ENCODE measurements at places on chromosomes 6 and 20.
A peak's percentile ranks its signal among the peaks of the same experiment; 100 is the strongest.

DNA sequence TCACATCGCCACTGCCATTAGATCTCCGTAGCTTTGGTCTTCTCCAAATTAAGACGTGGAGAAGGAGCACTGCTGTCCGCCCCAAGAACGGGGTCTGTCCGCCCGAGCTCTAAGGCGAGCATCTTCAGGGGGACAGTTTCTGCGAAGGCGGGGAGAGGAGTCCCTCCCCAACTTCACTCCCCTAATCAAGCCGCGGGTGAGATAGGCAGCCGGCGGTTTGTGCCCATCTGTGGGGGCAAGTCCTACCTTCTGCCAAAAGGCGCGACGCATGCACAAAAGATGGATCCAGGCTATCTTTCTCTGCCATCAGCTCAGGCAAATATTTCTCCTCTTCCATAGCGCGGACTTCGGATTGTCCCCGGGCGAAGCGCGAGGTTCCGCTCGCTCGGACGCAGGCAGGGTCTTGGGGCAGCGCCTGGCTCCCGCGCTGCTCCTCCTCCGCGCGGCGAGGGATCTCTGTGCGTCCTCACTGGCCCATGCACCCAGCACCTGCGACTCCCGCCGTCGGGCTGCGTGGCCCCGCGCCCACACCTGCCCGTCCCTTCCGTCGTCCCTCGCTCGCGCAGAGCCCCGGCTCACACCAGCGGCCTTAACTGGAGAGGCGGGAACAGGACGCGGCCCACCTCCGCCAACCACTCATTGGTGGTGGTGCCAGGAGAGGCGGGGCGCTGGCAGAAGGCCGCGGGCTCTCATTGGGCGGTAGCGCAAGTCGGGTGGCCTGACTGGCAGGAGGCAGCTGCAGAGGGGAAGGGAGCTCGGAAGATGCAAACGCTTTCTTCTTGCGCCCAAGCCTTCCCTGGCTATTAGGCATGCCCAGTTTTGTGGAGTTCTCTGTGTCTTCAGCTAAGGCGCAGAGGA lies at the start of gene KHDRBS2:
KHDRBS2 (minus strand) TSS at position 614 of the 858 bp plus-strand sequence.
- peak; percentile 83 for DNase-seq

GRCh38 chr6:86595641-86596040 lies 341.7 kb upstream of the HTR1E start:
- no peak for DNase-seq

DNA sequence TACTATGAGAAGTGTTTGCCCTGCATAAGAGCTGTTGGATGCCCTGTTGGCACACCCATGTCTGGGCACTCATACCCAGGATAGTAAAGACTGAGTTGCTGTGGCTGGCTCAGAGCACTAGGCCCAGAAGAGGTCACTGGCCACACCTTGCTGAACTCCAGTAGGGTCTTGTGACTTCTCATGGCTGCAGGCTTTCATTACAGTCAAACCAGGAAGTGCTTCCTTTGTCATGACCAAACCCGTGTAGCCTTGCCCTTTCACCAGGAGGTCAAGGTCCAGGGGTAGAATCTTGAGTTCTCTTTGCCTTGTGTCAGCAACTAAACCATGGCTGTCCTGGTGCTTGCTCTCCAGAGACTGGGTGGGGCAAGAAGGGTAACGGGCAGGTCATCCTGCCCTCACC lies 49.5 kb downstream of the CD164 start:
- DNase-seq: no peak

DNA sequence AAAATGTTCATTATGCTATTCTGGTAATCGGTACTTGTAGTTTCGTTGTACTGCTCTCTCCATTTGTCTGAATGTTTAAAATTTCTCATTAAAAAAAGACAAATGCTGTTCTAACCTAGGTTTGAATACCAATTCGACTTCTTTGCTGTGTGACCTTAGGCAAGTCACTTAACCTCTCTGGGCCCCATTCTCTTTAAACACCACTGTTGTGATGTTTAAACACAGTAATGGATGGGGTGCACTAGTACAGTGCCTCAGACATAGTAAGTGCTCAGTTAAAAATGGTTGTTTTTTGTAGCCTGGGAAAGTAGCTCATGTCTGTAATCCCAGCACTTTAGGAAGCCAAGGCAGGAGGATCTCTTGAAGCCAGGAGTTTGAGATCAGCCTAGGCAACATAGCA lies 138.5 kb downstream of the MRPL14 start:
- no peak for DNase-seq

- no peak for DNase-seq
Observed at GRCh38 chr20:11989018-11989771, 71.5 kb downstream of the BTBD3 start.

DNA sequence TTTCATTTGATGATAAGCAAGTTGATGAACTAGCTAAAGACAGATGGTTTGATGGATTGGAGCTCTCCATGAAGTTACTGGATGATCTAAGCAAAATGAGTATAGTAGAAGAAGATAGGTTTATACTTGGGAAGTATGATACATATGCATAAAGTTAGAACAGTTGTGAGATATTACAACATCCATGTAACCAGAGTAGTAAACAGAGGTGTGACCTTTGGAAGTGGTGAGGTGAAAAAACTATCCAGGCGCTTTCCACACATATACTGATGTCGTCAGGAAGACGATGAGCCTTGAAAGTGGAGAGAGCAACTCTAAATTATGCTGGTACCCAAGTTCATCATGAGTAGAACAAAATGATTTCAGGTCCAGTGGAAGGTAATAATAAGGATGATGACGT lies 271.0 kb downstream of the PTPRK start:
- no peak for DNase-seq

DNA sequence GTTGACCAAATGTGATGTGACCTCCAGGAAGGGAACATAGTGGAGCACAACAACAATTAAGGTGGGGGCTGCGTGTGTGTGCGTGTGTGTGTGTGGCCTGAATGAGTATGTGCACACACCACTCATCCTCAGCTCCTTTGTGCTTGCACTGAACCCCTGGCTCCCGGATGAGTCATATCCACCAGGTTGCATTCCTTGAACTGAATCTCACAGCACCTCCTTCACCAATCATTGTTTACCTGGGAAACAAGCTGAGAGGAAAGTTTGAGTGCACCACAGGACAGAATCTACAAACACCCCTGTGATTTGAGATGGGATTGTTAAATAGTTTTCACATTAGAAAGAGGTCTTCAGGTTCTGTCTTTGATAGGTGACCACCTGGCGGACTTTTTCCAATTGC lies 33.7 kb upstream of the GPR6 start:
- no peak for DNase-seq

- no peak for DNase-seq
Observed at GRCh38 chr20:21399005-21399475, 1.7 kb upstream of the NKX2-4 start.

DNA sequence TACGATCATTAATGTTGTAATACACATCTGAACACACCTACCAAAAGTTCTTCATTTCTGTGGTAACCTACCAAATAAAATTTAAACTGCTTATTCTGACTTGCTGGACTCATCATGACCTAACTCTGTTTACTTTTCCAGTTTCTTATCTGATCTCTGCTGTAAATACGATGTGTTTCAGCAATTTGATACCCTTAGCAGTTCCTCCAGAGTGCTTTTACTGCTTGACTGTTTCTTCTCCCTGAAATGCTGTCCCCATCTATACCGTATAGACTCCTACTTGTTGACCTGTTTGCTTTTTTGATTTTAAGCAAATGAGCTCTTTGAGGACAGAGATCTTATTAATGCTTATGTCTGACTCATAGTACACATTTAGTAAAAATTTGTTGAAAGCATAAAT lies 119.5 kb downstream of the SCAF8 start:
- no peak for DNase-seq

DNA sequence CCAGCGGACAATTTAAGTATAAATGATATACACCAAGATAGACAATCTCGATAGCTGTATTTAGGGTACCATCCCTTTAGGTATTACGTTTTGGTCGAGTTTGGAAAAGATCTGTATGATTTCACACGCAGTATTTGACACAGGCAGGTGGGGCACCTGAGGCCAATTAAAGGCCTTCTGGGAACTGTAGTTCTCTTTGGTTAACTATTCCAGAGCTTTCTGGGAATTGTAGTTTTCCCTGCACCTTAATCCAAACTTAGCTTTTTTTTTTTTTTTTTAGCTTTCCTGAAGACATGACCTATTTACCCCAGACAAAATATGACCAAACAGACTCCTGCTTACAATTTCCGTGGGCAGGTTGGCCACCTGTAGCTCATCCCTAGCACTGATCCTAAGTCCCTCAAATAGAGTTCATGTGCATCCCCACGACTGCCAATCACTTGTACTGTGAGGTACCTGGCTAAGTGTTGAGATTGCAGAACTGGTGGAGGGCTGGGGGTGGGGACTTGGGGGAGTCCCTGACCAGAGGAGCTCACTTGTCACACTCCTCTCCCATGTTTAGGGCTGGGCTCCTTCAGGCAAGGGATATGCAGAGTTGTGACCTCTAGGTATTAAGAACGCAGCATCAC lies 999 bp upstream of the EHMT2 start:
- DNase-seq: no peak

- DNase-seq: no peak
Observed at GRCh38 chr20:43825581-43825980, 89.1 kb upstream of the TOX2 start.

DNA sequence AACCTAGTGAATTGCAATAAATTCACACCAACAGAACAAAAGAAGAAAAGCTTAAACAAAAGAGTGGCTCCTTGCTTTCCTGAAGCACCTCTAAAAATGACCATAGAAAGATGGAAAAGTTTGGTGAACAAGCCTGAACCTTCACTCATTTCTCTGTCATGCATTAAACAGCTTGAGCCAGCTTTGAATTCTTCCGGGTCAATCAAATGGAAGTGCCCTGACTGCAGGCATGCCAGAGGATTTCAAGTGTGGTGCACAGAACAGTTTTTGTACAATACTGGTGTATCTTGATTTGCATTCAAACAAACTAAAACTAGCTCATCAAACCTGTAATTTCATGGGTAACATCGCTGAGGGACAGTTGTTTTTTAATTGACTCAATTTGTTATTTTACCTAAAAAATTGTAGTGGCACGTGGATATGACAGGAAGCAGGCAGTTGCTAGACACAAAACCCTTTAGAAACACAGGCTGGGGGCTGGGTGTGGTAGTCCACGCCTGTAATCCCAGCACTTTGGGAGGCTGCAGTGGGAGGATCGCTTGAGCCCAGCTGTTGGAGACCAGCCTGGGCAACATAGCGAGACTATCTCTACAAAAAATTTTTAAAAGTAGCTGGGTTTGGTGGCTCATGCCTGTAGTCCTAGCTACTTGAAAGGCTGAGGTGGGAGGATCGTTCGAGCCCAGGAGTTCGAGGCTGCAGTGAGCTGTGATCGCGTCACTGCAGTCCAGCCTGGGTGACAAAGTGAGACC lies 9.1 kb downstream of the CASS4 start:
- no peak for DNase-seq

GRCh38 chr6:163291622-163292021 lies 122.9 kb upstream of the QKI start:
- DNase-seq: no peak

DNA sequence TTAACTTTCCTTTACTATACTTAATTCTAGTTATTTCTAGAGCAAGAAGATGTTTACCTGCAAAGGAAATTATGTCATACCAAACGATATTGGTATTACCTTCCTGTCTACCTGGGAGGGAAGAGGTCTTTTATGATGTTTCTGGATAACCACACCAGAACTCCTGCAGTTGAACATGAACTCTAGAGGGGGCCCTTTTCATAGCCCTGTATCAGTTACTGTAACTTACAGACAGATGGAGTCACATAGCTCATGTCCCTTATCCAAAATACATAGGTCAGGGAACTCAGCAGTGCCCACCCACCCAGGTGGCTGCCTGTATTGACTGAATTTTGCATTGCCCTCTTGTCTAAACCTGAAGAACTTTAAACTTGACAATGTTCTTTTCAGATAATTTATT lies 35.1 kb upstream of the MYL9 start:
- no peak for DNase-seq

- no peak for DNase-seq
Observed at GRCh38 chr6:139567095-139567494, 192.6 kb upstream of the CITED2 start.

GRCh38 chr20:61925555-61926252 lies 140.0 kb downstream of the TAF4 start:
- no peak for DNase-seq

- no peak for DNase-seq
Observed at GRCh38 chr20:44423480-44423879, 52.2 kb upstream of the TTPAL start.

GRCh38 chr6:32905078-32905477 lies 35.8 kb downstream of the HLA-DMB start:
- DNase-seq: no peak

DNA sequence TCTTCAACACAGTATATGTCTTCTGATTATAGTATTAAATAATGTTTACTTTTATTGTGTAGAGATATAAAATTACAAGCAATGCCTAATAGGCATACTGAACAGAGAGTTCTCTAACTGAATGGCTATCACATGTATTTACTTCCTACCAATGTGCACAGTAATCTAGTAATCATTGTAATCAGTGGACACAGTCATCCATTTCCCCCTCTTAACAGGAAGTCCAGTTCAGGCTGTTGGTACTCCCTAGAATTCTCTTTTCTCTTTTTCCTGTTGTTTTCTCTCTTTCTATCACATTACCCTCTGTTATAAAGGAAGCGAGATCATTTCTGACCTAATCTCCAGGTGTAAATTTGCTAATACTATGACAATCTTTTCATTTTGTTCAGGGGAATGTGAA lies 172.5 kb downstream of the HTR1B start:
- DNase-seq: no peak

DNA sequence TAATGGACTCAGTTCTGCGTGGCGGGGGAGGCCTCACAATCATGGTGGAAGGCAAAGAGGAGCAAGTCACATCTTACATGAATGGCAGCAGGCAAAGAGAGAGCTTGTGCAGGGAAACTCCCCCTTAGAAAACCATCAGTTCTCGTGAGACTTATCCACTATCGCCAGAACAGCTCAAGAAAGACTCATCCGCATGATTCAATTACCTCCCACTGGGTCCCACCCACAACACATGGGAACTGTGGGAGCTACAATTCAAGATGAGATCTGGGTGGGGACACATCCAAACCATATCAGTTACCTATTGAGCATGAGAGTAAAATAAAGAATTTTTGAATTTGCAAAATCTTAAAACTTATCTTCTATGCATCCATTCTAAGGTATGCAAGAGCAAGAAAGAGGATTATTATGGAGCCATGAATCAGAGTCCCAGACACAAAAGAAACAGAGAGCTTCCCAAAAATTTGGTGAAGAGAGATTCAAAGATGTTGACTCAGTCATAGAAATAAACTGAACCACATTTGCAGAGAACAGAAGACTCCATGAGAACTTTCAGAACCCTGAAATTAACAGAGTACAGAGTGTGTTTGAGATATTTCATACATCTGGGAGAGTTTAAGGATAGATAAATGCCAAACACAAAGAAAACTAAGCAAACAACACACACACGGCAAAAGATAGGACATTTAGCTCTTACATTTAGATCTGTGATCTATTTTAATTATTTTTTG lies 17.1 kb upstream of the MOXD1 start:
- no peak for DNase-seq

GRCh38 chr20:48395816-48396546 lies 431.8 kb downstream of the PREX1 start:
- DNase-seq: no peak

All from inflammatory macrophage treated with lipopolysaccharide for 1 hour (primary cell).